PC-3 (cell line): ENCODE measurements at places on chromosomes 11 and 22. TPM values are rescaled to one million over a fixed set of nuclear protein-coding genes. Genes with fewer than 3 reads are reported as not detected.

DNA sequence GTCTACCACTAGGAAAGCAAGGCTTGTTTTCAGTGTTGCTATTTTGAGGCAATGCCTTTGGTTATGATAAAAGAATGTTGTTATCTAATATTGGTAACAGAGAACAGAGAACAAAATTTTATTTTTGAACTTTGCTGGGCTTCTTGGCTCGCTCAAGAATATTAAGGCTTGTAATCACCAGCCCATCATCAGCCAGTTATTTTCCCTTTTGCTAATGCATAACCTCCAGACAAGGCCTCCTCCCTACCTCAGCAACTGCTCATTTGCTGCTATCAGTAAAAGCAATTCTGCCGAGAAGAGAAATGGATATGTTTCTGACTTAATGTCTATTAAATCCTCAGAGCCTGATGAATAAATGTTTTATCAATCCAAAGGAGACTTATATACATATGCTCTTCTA lies 8.9 kb downstream of the MTMR2 start:
- H3K4me1 ChIP-seq: peaks cover 29% of the 10 kb centered on the region
- DNase-seq: no peak
- no peaks in the 10 kb centered on the region for H3K36me3 ChIP-seq

GRCh38 chr11:19316434-19316833 lies 75.7 kb upstream of the E2F8 start:
- no peak overlapping the region for H3K4me3 ChIP-seq
- no peak for DNase-seq
- H3K36me3 ChIP-seq: no peaks in the 10 kb centered on the region
- peaks cover 26% of the 10 kb centered on the region; the same call in 1 of the 2 replicates for H3K27me3 ChIP-seq
- no peaks in the 10 kb centered on the region for H3K4me1 ChIP-seq

DNA sequence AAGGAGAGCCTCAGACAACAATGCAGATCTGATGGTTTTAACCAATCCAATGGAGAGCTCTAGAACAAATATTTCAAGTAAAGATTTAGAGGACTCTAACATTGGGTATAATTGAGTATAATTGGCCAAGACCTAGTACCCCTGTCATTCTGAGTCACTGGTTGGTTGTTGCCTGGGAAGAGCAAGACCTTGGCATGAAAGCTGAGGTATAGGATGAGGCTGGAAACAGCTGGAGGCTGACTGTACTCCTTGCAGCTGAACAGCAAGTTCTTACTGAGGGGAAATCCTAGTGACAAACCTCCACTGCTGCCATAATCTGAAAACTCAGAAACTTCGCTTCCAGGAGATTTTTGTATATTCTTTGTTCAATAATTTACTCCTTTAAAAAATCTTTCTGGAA lies 54.3 kb upstream of the MUC15 start:
- H3K4me3 ChIP-seq: no peak overlapping the region
- no peaks in the 10 kb centered on the region for H3K36me3 ChIP-seq
- no peak overlapping the region for H3K27ac ChIP-seq
- peaks cover 16% of the 10 kb centered on the region for H3K27me3 ChIP-seq
- no peaks in the 10 kb centered on the region for H3K4me1 ChIP-seq

GRCh38 chr11:35618497-35619115 lies 346 bp downstream of the FJX1 start:
- peak; percentile 34 for DNase-seq
- H3K4me1 ChIP-seq: peaks cover 60% of the 10 kb centered on the region
- H3K4me3 ChIP-seq: peak overlapping the region; percentile 88
- H3K27me3 ChIP-seq: no peaks in the 10 kb centered on the region

Gene MMP20
- total RNA-seq: not detected in 2 replicates

Gene FOSL1
- total RNA-seq: 656 and 851 TPM in 2 replicates
